ENCODE measurements at places on chromosomes 12 and 14.
A peak's percentile ranks its signal among the peaks of the same experiment; 100 is the strongest.

GRCh38 chr14:33910435-33910834 lies 40.4 kb downstream of the EGLN3 start:
- DNase-seq, result no peak
- no peak overlapping the region for H3K27ac ChIP-seq
- H3K27me3 ChIP-seq, result no peaks in the 10 kb centered on the region
- H3K4me3 ChIP-seq, result no peak overlapping the region

DNA sequence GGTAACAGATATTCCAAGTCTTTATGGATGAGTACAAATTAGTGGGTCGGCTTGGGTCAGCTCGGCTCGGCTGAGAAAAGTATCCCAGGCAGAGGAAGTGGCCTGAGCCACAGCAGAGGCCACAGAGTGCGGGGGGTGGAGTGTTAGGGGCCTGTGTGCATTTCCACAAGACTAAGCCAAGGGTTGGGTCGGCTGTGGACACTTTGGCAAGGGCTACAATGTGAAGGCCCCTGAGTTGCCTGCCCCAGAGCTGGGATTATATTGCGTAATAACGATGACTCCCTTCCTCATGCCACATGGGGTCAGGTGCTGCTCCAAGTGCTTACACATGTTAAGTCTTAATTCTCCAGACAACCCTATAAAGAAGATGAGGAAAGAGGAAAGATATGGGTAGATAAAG lies 11.4 kb downstream of the EVL start:
- peak overlapping the region; percentile 20 for H3K27ac ChIP-seq
- H3K36me3 ChIP-seq, result no peaks in the 10 kb centered on the region
- DNase-seq, result no peak
- H3K4me3 ChIP-seq, result no peak overlapping the region

GRCh38 chr12:41731691-41732090 lies 413.0 kb downstream of the GXYLT1 start:
- no peak overlapping the region for H3K27ac ChIP-seq
- H3K4me3 ChIP-seq, result no peak overlapping the region
- H3K4me1 ChIP-seq, result no peaks in the 10 kb centered on the region
- H3K27me3 ChIP-seq, result no peaks in the 10 kb centered on the region
- H3K36me3 ChIP-seq, result no peaks in the 10 kb centered on the region

GRCh38 chr12:40688085-40688725 lies 4.0 kb upstream of the CNTN1 start:
- H3K27me3 ChIP-seq, result no peaks in the 10 kb centered on the region
- peaks cover 17% of the 10 kb centered on the region for H3K4me1 ChIP-seq
- DNase-seq, result no peak
- H3K4me3 ChIP-seq, result no peak overlapping the region
- H3K27ac ChIP-seq, result no peak overlapping the region
- no peaks in the 10 kb centered on the region for H3K36me3 ChIP-seq

DNA sequence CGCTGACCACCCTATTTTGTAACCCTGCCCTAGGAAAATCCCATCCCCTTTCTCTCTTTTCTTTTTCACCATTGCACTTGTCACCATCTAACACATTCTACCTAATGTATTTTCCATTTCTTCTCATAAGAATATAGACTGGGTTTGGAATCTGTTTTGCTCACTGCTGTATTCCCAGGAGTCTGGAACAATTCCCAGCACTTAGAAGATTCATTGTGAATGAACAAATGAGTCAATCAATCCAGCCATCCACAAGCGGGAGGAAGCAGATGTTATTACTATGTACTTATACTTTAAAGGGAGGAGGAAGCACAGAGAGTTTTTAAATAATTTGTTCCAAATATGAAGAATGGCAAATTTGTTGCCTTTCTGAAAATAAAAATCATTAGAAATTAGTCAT lies 142.1 kb downstream of the KIF21A start:
- no peak for DNase-seq
- no peaks in the 10 kb centered on the region for H3K4me1 ChIP-seq
- H3K27ac ChIP-seq, result no peak overlapping the region
- peaks cover 26% of the 10 kb centered on the region for H3K36me3 ChIP-seq

DNA sequence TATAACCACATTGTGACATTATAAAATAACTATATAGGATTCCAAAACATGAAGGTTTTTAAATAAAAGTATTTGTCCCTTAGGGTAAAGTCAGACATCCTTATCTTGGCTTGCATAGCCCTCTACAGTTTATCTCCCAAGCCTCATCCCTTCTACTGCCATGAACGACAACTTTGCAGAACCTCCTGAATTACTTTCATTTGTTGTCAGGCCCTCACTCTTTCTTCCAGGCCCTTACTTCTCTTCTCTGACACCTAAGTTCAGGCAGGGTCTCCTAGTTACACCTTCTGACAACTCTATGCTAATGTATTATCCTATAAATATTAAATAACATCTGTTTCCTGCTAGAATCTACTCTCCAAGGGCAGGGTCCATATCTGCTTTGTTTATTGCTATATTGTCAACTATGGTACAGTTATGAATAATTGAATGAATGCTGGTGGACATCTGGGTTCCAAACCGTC lies 115.7 kb upstream of the MDM1 start:
- no peak for DNase-seq
- H3K27ac ChIP-seq, result no peak overlapping the region
- peaks cover 21% of the 10 kb centered on the region for H3K4me1 ChIP-seq
- H3K36me3 ChIP-seq, result no peaks in the 10 kb centered on the region

All from stomach (tissue), 19 donors.